ENCODE measurements at places on chromosomes 2 and 18.

- no peak for DNase-seq
These were observed 221.5 kb upstream of the CDH19 start for GRCh38 chr18:66825347-66825746.

DNA sequence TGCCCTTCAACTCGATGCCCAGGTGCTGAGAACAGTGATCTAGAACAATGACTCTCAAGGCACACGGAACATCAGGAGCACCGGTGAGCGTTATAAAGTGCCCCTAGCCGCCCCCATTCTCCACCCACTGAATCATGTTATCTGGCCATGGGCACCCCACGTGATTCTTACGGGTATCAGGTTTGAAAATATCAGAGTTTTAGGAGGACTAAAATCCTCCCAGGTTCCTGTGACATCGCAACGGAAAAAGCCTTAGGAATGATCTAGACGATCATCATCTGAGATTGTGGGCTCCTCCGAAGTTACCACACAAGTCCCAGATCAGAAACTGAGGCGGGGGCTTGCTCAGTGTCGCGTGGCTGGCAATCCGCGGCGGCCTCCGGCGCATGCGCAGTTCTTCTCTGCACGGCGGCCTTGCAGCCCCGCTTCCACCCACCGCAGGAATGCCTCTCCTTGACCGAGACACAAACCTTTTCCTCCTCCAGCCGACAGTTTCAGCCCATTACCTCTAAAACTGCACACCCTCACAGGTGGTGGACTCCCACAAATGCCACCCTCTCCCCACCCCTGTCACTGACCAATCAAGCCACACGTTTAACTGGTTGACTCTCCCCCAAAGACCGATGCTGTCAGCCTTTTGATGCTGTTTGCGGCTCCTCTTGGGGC lies 5.8 kb upstream of the MRPL33 start:
- peak; percentile 53 for DNase-seq

GRCh38 chr18:80178935-80179818 lies 68.1 kb downstream of the PARD6G start:
- no peak for DNase-seq

- DNase-seq, result no peak
These were observed 438 bp downstream of the PSMA8 start for GRCh38 chr18:26134107-26134506.

All from activated naive CD4-positive, alpha-beta T cell (primary cell).